IMR-90 (cell line): ENCODE measurements at places on chromosomes 2 and 18.

DNA sequence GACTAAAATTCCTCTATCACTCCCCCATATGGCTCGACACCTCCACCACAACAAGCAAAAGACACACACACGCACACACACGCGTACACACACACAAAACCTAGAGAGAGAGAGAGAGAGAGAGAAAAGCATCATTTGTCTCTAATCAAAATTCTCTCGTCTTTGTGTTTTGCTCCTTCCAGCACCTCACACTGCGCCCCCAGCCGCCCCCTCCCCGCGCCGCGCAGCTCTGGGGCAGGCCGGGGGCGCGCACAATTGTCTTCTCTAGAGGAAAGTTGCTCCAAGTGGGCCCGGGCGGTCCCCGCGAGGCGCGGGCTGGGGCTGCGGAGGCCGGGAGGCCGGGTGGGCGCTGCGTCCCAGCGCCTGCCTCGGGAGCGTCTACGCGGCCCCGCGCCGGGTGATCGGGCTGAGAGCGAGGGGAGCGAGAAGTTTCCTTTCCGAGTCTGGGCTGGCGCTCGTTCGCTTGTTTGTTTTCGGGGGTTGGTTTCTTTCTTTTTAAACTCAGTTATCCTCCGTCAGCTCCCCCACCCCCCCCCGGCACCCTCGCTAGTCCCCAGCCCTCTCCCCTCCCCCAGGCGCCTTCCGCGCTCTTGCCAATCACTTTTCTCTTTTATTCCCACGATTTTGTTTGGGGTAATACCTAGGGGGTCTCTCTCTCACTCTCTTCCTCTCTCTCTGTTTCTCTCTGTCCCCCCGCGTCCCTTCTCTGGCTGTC lies 4.1 kb downstream of the ZEB2 start:
- no peak for DNase-seq

- no peak for DNase-seq
Measured at GRCh38 chr18:32386471-32386870, 84.2 kb downstream of the GAREM1 start.

DNA sequence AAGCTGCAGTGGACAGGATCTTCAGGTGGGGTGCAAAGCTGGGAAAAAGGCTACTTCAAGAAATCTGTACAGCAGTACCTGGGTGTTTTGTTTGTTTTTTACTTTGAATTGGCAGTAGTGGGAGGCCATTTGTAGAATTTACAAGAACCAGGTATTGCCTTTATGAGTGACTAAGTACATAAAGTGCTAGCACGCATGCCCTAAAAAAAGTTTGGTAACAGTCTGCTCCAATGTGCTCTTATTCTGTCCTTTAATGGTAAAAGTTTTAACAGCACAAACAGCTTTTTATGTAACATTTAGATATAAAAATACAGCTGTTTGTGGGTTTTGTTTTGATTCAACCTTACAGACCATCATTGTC lies 17.2 kb downstream of the REV1 start:
- DNase-seq = no peak

- no peak for DNase-seq
Measured at GRCh38 chr2:149808556-149808955, 221.0 kb upstream of the MMADHC start.

GRCh38 chr18:65435534-65435933 lies 315.3 kb upstream of the CDH7 start:
- no peak for DNase-seq
